Activated CD4-positive, alpha-beta T cell treated with anti-CD3 and anti-CD28 coated beads for 36 hours (primary cell): ENCODE measurements at places on chromosomes 16 and 17. TPM values are rescaled to one million over a fixed set of nuclear protein-coding genes. Genes with fewer than 3 reads are reported as not detected.

Gene CTCF
- 66.4 TPM for total RNA-seq

GRCh38 chr16:57601801-57602478, 26.5 kb upstream of the ADGRG1 start:
- peaks cover 35% of the 10 kb centered on the region for H3K4me1 ChIP-seq
- DNase-seq, result peak; percentile 87
- H3K27me3 ChIP-seq, result no peaks in the 10 kb centered on the region
- peak overlapping the region; percentile 96 for H3K27ac ChIP-seq

DNA sequence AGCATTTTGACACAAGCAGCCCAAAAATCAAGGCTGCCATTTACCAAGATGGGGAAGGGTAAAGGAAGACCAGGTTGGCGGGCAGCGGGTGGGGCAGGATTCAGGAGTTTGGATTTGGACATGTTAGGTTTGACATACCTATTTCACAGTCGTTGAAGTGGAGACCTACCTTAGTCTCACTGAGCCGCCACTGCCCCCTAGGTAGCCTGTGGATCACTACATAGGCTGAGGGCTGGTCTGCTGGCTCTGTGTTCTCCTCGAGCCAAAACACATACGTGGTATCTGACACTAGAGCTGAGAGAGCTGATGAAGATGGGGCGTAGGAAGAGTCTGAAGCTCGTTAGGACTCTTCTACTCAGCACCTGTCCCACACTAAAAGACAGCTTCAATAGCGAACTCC, 115.1 kb downstream of the HIC1 start:
- peaks cover 18% of the 10 kb centered on the region for H3K36me3 ChIP-seq
- no peaks in the 10 kb centered on the region for H3K27me3 ChIP-seq
- no peak overlapping the region for H3K27ac ChIP-seq
- peak; percentile 47 for DNase-seq
- H3K4me3 ChIP-seq, result no peak overlapping the region

Gene CEMP1
- total RNA-seq, result not detected

- H3K4me1 ChIP-seq, result peaks cover 5% of the 10 kb centered on the region
- no peak overlapping the region for H3K4me3 ChIP-seq
- no peak for DNase-seq
Measured at GRCh38 chr17:78196716-78197115, 9.6 kb downstream of the AFMID start.

- peaks cover 16% of the 10 kb centered on the region for H3K4me1 ChIP-seq
- no peaks in the 10 kb centered on the region for H3K27me3 ChIP-seq
- peak within 1 kb of the TSS; percentile 87 for H3K4me3 ChIP-seq
- peak; percentile 92 for DNase-seq
- H3K36me3 ChIP-seq, result peaks cover 7% of the 10 kb centered on the region
- H3K27ac ChIP-seq, result peak within 1 kb of the TSS; percentile 58
Measured at GRCh38 chr17:42798383-42799380, at the start of the genes CNTD1 and COA3. Gene CNTD1 (plus strand): TSS chr17:42798861. CDS start chr17:42799068, 207 bp downstream. Gene COA3 (minus strand): TSS chr17:42798704. CDS start chr17:42798681, 23 bp downstream.

- peaks cover 2% of the 10 kb centered on the region for H3K36me3 ChIP-seq
- H3K4me3 ChIP-seq, result no peak overlapping the region
- H3K4me1 ChIP-seq, result peaks cover 3% of the 10 kb centered on the region
- DNase-seq, result peak; percentile 60
Measured at GRCh38 chr17:17913695-17914332, 58.4 kb downstream of the TOM1L2 start.

GRCh38 chr17:30599428-30600059, 122.3 kb downstream of the GOSR1 start:
- peaks cover 24% of the 10 kb centered on the region for H3K4me1 ChIP-seq
- no peaks in the 10 kb centered on the region for H3K27me3 ChIP-seq
- no peak overlapping the region for H3K27ac ChIP-seq
- DNase-seq, result no peak
- peaks cover 4% of the 10 kb centered on the region for H3K36me3 ChIP-seq
- peak overlapping the region; percentile 95 for H3K4me3 ChIP-seq

DNA sequence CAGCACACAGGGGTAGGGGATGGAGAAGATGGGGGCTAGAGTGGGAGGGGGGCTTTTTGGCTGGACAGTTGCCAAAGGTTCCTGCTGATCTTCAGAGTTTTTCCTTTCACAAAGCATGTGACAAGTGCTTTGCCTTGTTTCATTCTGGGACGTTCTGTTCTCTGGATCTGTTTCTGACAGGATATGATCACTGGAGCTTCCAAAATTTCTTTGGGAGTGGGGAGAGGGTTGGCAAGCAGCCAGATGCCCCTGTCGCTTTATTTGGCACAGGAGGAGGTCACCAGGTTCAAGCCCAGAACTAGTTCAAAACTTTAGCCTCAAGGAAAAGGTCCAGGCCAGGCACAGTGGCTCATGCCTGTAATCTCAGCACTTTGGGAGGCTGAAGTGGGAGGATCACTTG, 68.5 kb upstream of the TBX2 start:
- peaks cover 3% of the 10 kb centered on the region for H3K4me1 ChIP-seq
- H3K27ac ChIP-seq, result no peak overlapping the region
- no peak overlapping the region for H3K4me3 ChIP-seq
- no peaks in the 10 kb centered on the region for H3K27me3 ChIP-seq

- H3K4me3 ChIP-seq, result peak overlapping the region; percentile 73
- peaks cover 15% of the 10 kb centered on the region for H3K4me1 ChIP-seq
- H3K27ac ChIP-seq, result peak overlapping the region; percentile 91
- no peaks in the 10 kb centered on the region for H3K27me3 ChIP-seq
- no peaks in the 10 kb centered on the region for H3K36me3 ChIP-seq
- peak; percentile 74 for DNase-seq
Measured at GRCh38 chr16:81730090-81731051, 48.7 kb upstream of the PLCG2 start.

DNA sequence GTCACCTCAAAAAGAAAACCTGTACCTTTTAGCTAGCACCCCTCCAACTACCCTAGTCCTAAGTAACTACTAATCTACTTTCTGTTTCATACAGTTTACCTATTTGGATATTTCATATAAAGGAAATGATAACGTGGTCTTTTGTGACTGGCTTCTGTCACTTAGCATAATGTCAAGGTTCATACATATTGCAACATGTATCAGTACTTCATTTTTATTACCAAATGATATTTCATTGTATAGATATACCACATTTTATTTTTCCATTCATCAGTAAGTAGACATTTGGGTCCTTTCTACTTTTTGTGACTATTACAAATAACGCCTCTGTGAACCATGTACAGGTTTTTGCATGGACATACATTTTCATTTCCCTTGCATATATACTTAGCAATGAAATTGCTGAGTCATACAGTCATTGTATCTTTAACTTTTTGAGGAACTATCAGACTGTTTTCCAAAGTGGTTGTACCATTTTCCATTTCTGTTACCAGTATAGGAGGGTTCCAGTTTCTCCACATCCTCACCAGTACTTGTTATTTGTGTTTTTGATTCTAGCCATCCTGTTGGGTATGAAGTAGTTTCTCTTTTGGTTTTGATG, 23.7 kb downstream of the MOSMO start:
- no peak overlapping the region for H3K27ac ChIP-seq
- H3K36me3 ChIP-seq, result peaks cover 19% of the 10 kb centered on the region
- DNase-seq, result no peak
- H3K4me1 ChIP-seq, result peaks cover 45% of the 10 kb centered on the region
- H3K27me3 ChIP-seq, result no peaks in the 10 kb centered on the region

DNA sequence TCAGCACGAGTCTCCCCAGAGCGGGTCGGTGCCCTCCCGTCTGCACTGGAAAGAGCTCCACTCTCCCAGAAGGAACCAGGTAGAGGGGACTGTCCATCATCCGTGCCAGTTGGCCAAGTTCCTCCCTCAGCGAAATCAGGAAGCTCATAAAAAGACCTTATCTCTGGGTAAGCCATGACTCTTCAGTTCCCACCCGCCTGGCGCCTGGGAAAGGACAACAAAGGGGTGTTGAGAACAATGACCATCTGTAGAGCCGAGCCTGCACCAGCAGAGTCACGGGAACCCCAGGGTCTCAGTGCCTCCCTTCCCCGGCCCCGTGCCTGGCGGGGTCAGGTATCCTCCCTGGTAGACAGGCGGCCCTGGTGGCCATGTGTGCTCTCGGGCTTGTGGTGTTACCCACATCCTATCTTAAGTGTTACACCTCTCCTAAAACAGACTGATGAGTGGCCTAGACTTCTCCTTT, 190.7 kb downstream of the AXIN2 start:
- H3K27me3 ChIP-seq, result peaks cover 8% of the 10 kb centered on the region
- no peak overlapping the region for H3K4me3 ChIP-seq
- no peak for DNase-seq
- H3K27ac ChIP-seq, result no peak overlapping the region
- peaks cover 22% of the 10 kb centered on the region for H3K4me1 ChIP-seq
- H3K36me3 ChIP-seq, result no peaks in the 10 kb centered on the region

Gene RAB37
- total RNA-seq, result 2.7 TPM

Gene SULT1A2
- total RNA-seq, result 0.30 TPM

DNA sequence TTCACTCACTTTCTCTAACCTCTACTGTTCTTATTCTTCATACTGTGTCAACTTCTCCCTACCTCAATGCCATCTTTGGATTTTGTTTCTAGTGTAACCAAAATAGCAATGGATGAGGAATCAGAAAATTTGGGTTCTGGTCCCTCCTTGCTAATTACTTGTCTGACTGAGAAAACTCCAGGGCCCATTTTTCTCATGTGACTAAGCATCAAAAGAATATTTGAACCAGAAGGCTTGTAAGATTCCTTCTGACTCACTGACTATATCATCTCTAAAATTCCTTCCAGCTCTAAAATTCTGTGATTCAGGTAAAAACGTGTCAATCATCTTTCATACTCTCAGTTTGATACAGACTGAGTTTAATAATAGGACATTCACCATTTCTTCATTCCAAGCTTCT, 57.9 kb downstream of the BRIP1 start:
- H3K36me3 ChIP-seq, result peaks cover 5% of the 10 kb centered on the region
- peaks cover 3% of the 10 kb centered on the region for H3K4me1 ChIP-seq
- H3K4me3 ChIP-seq, result no peak overlapping the region
- no peak for DNase-seq

Gene TNRC6C
- 19.6 TPM for total RNA-seq

Gene ANKS4B
- not detected for total RNA-seq

DNA sequence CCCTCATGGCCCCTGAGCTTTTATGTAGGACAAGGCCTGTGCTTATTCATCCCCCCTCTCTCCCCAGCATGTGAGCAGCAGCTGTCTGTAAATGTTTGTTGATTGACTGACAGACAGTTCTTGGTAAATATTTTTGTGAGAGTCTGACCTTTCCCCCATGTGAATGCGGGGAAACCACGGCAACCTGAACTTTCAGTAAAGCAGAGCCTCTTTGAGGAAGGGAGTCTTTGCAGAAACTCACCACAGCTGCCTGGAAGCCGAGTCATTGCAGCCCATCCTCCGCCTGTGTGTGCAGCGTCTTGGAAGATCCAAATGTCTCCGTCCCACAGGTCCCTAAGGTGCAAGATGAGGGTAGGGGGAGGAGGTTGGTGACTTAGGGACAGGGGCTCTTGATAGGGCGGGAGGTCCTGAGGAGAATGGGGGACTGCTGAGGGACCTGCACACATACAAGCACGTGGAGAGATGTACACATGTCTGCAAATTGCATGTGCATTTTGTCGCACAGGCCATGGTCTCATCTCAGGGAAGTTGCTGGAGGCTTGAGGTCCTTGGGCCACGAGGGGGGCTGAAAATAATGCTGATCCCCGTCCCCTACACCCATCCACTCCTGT, 23.0 kb upstream of the IL21R start:
- DNase-seq, result peak; percentile 83
- no peaks in the 10 kb centered on the region for H3K27me3 ChIP-seq
- H3K4me1 ChIP-seq, result peaks cover 45% of the 10 kb centered on the region
- no peaks in the 10 kb centered on the region for H3K36me3 ChIP-seq
- peak overlapping the region; percentile 35 for H3K4me3 ChIP-seq
- peak overlapping the region; percentile 91 for H3K27ac ChIP-seq

DNA sequence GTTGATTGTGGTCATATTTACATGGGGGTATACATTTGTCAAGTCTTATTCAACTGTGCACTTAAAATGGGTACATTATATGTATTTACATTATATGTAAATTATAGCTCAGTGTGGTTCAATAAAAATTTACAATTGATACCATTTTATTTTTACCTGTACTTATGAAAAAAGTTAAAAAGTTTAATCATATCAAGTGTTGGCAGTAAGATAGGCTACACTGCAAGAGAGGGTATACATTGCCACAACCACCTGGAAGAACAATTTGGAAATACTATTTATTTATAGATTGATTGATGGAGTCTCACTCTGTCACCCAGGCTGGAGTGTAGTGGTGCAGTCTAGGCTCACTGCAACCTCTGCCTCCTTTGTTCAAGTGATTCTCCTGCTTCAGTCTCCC, 453.3 kb downstream of the XYLT1 start:
- DNase-seq, result no peak
- H3K4me3 ChIP-seq, result no peak overlapping the region
- H3K27ac ChIP-seq, result no peak overlapping the region
- peaks cover 14% of the 10 kb centered on the region for H3K4me1 ChIP-seq
- no peaks in the 10 kb centered on the region for H3K27me3 ChIP-seq
- H3K36me3 ChIP-seq, result peaks cover 4% of the 10 kb centered on the region

DNA sequence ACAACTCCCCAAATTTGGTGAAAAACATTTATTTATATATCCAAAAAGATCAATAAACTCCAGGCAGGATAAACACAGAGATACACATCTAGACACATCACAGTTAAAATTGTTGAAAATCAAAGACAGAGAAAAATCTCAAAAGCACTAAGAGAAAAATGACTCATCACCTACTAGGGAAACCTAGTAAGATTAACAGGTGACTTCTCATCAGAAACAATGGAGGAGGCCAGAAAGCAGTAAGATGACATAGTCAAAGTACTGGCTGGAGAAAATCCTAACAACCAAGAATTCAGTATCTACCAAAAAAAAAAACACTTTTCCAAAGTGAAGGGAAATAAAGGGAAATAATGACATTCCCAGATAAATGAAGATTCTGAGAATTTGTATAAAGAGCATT, 33.8 kb downstream of the ULK2 start:
- no peaks in the 10 kb centered on the region for H3K27me3 ChIP-seq
- H3K4me3 ChIP-seq, result no peak overlapping the region
- H3K36me3 ChIP-seq, result peaks cover 37% of the 10 kb centered on the region
- DNase-seq, result no peak
- H3K4me1 ChIP-seq, result peaks cover 7% of the 10 kb centered on the region

DNA sequence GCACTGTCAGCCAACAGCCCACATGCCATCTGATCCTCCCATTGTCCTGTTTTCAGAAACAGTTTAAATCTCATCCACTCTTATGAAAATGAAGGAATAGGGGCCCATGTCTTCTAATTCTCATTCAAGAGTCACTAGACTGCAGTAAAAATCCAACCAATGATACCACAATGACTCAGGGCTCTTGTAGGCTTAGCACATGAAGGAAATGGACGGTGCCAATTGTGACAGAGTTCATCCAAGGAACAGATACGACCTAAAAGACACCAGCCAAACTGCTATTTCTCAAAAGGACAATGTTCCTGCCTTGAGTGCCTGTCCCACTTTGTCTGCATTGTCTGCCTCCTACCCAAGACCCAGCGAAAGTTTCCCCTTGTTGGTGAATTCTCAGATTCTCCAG, 204.8 kb upstream of the COX10 start:
- H3K36me3 ChIP-seq, result peaks cover 1% of the 10 kb centered on the region
- no peaks in the 10 kb centered on the region for H3K27me3 ChIP-seq
- no peak for DNase-seq
- no peak overlapping the region for H3K27ac ChIP-seq

Gene C17orf113
- total RNA-seq, result 0.32 TPM

DNA sequence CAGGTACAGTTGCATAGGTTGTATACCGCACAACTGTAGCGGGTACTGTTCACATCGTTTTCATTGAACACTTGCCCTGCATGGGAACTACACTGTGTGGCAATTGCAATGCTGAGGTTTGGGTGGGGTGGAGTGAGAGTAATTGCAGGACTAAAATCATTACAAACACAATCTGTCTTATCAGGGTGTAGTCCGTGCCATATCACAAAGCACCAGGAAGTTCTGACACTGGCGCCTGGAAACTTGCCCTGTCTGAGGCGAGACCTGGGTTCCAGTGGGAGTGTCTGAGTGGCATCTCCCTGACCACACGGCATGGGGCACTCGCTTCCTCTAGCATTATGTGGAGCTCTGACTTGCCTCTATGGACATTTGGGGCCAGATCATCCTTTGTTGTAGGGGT, 153.4 kb downstream of the RGS9 start:
- H3K27me3 ChIP-seq, result no peaks in the 10 kb centered on the region
- H3K4me1 ChIP-seq, result peaks cover 2% of the 10 kb centered on the region
- no peak overlapping the region for H3K27ac ChIP-seq
- no peak overlapping the region for H3K4me3 ChIP-seq
